ENCODE measurements at places on chromosomes 6 and 20. TPM values are rescaled to one million over a fixed set of nuclear protein-coding genes. Genes with fewer than 3 reads are reported as not detected.

GRCh38 chr20:16129411-16129810, 443.8 kb downstream of the KIF16B start:
- no peak for DNase-seq

GRCh38 chr6:13044896-13045295, 283.4 kb downstream of the TBC1D7 start:
- no peak for DNase-seq

GRCh38 chr6:33237741-33238140, 29.4 kb downstream of the RING1 start:
- peak; percentile 7 for DNase-seq

Gene LY6G6D
- total RNA-seq: not detected

- no peak for DNase-seq
Observed at GRCh38 chr6:31631681-31632278, 11.3 kb downstream of the PRRC2A start.

DNA sequence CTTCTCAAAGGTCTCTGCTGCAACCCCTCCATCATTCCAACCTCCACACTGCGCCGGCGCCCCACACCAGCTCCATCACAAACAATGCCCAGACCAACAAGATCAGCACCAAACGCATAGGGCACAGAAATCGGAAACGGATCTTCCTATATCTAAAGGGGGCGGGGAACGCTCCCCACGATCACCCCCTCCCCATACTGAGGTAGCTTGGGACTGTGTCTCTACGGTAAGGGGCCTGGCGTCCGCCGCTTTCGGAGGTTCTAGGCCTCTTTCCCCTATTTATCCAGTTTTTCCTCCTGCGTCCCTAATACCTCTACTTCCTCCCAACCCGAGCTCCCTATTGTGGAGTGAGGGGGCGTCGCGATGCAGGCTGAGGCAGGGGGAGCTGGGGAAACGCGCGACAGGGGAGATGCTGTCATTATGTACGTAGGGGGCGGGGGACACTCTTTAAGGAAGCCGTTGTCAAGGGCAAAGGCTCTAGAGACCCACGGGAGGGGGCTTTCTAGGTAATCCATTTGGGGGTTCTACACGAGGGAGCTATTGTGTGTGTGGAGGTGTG, 909 bp downstream of the DNAAF9 start:
- DNase-seq: peak; percentile 87

- no peak for DNase-seq
Observed at GRCh38 chr6:142823256-142823902, 121.6 kb downstream of the HIVEP2 start.

DNA sequence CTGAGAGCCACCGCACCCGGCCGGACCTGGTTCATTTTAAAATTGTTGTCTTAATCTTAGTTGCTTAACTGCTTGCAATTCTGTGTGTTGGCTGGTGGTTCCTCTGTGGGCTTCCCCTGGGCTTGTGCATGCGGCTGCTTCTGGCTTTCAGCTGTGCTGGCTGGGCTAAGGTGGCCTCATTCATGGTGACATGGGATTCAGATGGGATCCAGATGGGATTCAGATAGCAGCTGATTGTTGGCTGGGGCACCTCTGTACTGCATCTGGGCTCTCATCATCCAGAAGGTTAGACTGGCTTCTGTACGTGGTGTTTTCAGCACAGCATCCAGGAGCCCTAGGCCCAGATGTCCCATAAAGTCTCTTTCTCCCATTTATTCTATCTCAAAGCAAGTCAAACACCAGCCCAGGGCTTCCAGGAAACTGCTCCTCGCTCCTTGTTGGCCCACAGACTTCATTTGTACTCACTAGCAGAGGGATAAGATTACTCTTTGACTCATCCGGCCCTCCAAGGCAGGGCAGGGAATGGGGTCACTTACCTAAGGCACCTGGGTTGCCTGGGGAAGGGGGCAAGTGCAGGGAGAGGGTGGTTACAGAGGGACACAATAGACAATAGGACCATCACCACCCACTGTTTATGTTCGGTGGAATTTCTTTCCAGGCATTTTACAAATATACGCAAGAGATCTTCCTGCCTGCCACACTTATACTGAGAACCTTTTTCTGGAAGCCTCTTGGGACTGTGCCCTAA, 10.2 kb upstream of the PEDS1 start:
- DNase-seq: no peak

Gene LGSN
- not detected for total RNA-seq

Gene CNR1
- 3.4 TPM for total RNA-seq

DNA sequence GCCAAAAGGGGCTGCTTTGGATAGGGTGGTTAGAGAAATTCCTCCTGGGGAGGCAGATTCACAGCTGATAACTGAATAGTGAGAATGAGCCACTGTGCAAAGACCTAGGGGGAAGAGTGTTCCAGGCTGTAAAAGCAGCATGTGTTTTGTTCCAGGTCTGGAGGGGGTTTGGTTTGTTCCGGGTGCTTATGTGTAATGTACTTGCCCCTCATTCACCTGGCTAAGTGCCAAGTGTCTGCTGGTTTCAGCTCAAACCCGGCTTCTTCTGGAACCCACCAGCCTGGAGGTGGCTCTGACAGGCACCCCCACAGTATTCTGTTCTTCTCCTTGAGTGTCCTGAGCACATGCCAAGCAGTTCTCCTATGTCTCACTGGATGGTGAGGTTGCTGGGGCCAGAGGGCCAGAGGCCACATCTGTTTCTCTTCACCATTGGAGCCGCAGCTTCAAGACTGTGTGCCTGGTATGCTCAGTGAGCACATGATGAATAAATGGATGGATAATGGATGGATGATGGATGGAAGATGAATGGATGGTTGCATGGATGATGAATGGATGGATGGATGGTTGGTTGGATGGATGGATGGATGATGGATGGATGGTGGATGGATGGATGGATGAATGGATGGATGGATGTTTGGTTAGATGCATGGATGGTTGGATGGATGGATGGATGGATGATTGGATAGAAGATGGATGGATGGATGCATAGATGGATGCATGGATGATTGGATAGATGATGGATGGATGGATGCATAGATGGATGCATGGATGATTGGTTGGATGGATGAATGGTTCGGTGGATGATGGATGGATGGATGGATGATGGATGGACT, 227.6 kb downstream of the BMP7 start:
- no peak for DNase-seq

GRCh38 chr6:159777240-159777904, 12.0 kb downstream of the TCP1 start:
- no peak for DNase-seq

- DNase-seq: no peak
Observed at GRCh38 chr6:44646355-44646754, 258.8 kb downstream of the CDC5L start.

DNA sequence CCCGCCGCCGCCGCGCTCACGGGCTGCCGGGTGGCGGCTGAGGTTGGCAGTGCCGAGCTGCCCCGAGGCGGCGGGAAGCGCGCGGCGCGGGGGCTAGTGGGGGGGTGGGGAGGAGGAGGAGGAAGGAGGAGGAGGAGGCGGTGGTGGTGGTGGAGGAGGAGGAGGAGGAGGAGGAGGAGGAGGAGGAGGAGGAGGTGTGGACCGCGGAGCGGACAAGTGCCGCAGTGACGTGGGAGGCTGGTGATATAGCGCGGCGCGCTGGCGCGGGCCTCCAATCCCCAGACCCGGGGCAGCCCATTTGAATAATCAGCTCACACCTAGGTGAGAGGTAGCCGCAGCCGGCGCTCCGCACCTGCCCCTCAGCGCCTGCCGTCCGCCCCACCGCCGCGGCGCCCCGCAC, at the start of gene FOXA2:
TSS of gene FOXA2 (minus strand) at position 51 of the 400 bp plus-strand sequence. CDS start 294 bp downstream, outside the sequence.
- DNase-seq: no peak

DNA sequence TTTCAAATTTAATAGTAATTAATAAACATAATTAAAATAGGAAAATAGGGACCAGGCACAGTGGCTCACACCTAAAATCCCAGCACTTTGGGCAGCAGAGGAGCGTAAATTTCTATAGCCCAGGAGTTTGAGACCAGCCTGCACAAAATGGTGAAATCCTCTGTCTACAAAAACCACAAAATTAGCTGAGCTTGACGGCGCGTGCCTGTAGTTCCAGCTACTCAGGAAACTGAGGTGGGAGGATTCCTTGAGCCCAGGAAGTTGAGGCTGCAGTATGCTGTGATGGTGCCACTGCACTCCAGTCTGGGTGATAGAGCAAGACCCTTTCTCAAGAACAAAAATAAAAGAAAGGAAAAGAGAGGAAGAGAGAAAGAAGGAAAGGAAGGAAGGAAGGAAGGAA, 1387.0 kb upstream of the ADGRB3 start:
- no peak for DNase-seq

- DNase-seq: no peak
Observed at GRCh38 chr20:38842558-38842981, 37.1 kb downstream of the PPP1R16B start.

Gene VNN1
- 1.4 TPM for total RNA-seq

GRCh38 chr20:61310954-61311353, 58.9 kb downstream of the CDH4 start:
- DNase-seq: no peak

GRCh38 chr6:122651031-122651430, 40.8 kb downstream of the PKIB start:
- DNase-seq: no peak

Gene FOXS1
- 0.44 TPM for total RNA-seq

- no peak for DNase-seq
Observed at GRCh38 chr6:148461986-148462577, 119.4 kb downstream of the SASH1 start.

Gene ROS1
- total RNA-seq: 0.11 TPM

DNA sequence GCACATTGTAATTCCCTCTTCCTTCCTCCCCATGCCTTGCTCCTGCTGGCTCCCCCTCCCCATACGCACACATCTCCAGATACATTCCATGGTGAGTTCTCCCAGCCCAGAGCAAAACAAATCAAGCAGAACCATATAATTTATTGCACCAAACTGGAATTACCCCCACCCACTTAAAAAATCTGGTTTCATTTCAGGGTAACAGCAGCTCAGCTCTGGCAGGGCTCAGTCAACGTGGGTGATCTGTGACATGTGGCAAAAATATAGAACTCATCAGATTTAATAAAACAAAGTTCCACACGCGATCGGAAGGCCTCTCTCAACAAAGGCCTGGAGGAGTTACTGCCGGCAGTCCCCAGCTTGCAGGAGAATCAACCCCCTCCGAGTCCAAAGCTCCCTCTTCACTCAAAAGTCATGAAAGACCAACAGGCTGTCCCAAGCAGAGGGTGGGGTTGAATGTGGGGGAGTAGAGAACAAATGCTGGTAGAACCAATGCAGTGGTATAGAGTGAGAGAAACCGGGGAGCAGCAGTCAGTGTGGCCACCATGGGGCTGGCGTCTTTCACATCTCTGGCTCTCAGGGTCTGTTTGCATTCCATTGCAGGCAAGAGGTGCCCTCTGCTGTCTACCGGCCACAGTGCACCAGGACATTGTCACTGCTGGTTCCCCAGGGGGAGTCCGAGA, 323.3 kb upstream of the NT5E start:
- DNase-seq: peak; percentile 90

DNA sequence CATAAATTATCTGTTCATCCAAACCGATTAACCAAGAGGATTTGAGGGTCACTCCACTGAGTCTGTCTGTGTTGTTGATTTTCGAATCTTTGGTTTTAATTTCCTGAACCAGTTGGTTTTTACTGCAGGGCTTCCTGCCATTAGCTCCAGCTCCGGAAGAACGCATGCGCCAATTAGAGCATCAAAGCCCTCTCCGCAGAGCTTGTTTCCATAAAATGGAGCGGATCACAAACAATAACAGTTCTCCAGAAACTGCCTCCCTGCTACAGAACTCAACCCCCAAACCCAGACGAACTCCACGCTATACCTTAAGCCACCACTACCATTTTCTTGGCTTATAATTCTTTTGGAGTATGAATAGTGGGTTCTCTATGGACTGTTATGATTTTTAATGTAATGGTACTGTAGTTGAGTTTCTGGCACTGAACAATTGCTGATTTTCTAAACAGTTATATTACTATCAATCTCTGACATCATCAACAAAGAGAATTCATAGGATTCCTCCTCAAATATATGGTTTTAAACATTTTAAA, 13.8 kb downstream of the TFAP2A start:
- no peak for DNase-seq

DNA sequence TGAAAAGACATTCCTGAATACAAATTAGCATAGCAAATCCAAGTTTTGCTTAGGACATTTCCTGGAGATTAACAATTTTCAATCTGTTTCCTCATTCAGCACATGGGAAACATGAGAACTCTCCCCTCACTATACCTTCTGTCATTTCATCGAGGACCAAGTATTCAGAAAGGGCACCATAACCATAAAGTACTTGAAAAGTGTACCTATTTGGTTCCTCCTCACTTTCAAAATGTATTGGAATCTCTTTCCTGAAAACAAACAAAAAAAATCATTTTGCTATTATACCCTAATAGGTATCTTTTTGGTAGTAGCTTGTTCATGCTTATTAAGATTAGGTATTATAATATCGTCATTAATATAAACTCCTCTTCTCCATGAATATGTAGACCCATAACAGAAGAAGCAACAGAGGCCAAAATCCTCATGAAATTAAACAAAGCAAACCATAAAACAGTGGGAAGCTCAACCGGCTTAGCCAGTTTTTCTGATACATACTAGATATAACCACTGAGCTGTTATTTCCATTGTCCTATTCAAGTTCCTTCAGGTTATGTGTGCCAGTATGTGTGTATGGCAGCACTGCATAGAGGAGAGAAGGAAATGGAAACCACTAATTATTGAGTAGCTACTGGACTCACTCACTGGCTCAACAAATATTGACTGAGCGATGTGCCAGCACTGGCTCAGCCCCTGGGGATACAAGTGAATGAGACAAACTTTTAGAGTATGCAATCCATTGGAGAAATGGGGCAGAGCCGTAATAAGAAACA, 274.0 kb downstream of the MAFB start:
- DNase-seq: no peak

DNA sequence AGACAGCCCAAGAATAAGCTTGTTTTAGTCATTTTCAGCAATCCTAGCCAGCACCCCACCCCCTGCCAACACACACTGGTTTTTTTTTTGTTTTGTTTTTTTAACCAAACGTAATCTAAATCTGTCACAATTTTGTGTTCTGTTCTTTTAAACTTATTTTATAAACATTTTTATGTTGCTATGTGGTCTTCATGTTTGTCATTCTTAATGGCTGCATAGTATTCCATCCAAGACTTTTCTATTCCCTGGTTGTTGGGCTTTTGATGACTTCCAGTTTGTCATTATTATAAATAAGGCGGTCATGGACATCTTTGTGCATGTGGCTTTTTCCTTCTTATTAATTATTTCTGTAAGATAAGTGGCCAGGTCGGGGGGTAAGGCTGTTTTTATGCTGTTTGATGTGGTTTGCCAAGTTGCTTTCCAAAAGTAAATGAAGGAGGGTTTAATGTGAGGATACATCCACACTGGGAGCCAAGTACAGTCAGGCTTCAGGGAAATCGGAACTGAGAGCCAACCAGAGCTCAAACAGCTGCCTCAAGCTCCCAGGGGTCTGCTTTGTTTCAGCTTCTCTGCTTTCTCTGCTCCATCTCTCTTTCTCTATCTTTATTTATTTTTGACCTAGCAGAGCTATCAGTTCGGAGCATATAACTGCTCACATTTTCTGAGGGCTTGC, 125.8 kb downstream of the VEGFA start:
- no peak for DNase-seq

Gene INSM1
- not detected for total RNA-seq

Gene NFATC2
- 4.5 TPM for total RNA-seq

Gene ZKSCAN8
- total RNA-seq: 11.2 TPM
